ENCODE measurements at places on chromosomes 5 and 9.

DNA sequence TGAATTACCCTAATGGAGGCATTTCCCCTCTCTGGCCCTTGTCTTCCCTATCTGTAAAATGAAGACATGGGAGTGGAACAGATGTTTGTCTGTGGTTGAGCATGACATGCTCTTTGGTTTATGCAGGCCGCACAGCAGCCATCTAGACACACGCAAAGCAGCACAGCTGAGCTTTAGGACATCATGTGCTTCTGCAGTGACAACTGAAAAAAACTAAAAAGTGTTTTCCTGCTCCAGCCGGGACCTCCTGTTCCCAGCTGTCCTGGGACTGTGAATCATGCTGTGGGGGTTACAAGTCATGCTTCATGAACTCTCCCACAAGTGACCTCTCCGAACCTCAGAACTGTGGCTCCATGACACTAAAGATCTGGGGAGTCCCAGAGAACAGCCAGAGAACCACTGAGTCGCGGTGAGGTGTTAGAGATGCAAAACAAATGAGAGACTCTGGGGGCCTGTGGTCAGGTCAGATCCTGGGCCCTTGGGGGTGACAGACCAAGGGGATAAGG, 1.7 kb downstream of the SMIM3 start:
- DNase-seq: no peak

GRCh38 chr9:115036691-115037090, 81.3 kb downstream of the TNC start:
- no peak for DNase-seq

DNA sequence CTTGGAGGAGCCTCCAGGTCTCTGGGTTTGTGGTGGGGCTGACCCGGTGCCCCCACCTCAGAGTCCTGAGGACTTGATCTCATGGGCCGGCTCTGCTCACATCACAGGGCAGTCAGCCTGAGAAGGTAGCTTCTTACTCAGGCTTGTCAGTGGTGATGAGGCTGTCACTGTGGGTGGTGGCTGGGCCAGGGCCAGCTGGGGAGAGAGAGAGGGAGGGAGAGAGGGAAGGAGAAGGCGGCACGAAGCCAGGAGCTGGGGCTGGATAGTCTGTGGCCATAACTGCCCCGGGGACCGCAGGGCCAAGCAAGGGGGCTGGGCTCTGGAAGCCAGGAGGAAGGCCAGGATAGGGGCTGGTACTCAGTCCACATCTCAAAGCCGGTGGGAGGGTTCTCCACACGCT, 6.5 kb downstream of the NTNG2 start:
- no peak for DNase-seq

GRCh38 chr5:143605403-143606005, 202.0 kb upstream of the NR3C1 start:
- DNase-seq: no peak

DNA sequence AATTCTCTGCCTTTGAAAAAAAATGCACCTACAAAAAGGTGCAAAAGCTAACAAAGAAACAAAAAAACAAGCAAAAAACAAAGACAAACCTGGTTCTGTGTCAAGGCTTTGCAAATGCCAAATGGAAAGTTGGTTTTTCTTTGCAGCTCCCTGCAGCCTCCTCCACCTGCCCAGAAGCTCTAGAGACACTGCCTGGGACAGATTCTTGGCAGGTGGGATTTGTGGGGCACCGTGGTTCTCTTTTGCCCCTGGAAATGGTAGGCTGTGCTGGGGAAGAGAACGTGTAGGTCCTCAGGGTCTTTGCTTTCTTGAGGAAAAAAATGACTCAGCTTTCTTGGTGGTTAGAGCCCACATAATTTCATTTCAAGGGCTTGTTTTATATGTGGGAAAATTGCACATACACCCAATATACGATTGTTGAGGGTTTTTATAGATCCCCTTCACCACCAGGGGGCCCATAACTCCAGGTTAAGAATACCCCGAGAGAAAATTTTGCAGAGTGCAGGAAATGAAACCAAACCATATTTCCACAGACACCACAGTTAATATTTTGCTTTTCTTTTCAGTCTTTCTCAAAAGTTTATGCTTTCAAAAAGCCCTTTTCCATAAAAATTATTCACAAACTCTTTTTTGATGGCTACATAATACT, 58.7 kb downstream of the NXNL2 start:
- peak; percentile 5 for DNase-seq
